HFFc6 (cell line): ENCODE measurements at places on chromosomes 5 and 9.
A peak's percentile ranks its signal among the peaks of the same experiment; 100 is the strongest.

- DNase-seq, result no peak
These were observed 13.0 kb upstream of the SPINK4 start for GRCh38 chr9:33227008-33227398.

- DNase-seq, result peak; percentile 4
These were observed 72.1 kb upstream of the SREK1 start for GRCh38 chr5:66072031-66072430.

- no peak for DNase-seq
These were observed 35.0 kb upstream of the SAP30L start for GRCh38 chr5:154410786-154411185.

DNA sequence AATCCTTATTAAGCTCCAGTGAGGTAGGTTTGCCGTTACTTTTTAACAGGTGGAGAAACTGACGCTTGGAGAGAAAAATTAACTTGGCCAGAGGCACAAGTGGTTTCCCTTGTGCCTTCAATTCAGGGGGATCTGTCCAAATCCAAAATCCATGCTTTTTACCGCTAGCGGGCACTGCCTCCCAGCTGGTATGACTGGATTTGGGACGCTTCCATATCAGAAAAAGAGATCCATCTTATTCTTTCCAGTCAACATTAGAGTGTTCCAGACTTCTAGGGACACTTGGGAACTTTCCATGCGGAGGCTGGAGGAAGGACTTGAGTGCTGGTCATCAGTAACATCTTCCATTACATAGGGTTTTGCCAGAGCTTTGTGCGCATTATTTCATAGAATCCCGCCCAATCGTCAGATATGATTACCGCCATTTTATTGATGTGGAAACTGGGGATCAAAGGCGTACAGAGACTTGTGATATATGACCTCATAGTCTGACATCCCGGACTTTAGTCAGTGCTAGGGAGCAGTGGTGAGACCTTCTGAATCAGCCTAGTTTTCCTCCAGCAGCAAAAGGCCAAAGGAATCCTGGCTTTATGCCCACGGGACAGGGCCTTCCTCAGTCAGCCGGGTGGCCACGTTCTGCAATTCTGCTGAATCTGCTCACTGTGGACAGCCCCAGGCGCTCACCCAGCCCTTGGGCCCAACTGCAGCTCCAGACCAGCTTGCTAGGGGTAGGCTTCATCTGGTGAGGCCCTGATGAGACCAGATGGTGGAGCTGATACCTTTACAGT is 1.1 kb upstream of the GNPDA1 start:
- DNase-seq, result peak; percentile 83

- DNase-seq, result no peak
These were observed 85.6 kb downstream of the PSD2 start for GRCh38 chr5:139881143-139881733.

DNA sequence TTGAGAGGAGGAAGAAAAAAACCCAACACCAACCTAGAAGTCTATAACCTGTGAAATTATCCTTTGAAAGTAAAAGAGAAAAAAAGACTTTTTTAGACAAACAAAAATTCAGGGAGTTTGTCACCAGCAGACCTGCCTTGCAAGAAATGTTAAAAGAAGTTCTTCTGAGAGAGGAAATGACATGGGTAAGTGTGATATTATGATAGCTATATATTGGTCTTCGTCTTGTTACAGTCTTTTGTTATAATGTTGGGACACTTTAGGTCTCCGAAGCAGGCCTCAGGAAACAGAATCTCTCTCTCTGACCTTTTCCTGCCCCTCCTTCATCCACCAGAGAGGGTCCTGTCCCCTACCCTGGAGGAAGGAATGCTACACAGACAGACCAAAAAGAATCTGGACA is 16.6 kb upstream of the MLANA start:
- no peak for DNase-seq
